NCI-H1417 treated with DMSO at 0.1 percent for 48 hours (cell line): ENCODE measurements at places on chromosomes 4 and X.

GRCh38 chr4:164509951-164510350, 244.0 kb upstream of the SMIM31 start:
- DNase-seq, result no peak

DNA sequence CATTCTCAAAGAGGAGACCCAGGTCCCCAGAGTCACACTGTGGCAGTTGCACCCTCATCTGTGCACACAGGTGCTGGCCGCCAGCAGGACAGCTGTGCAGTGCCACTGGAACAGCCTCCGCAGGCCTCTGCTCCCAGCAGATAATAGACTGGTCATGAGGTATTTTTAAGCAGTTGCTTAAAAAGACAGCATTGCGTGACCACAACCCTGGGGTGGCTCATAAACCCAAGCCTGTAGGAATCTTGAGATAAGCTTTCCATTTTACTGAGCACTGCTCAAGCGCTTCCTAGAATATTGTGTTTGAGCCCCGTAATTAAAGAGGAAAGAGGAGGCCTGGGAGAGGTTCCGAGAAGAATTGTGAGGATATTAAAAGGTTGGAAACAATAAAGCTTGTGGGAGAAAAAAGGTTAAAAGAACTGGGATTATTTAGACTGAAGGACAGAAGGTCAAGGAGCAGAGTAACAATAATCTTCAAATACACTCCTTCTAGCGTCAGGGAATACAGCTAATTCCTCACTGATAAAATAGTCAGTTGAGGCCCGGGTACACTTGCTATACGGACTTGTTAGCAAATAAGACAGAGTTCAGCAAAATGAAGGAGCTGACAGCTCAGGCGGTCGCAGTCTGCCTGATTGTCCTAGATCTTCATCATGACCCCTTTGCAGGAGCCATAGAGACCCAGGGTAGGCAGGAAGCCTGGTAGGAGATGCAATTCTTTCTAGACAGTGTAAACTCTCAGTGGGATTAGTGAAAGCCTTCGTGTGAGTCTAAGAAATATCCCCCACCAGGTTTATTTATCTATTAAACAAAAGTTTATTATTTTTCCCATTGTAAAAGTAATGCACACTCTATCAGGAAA, 86.2 kb upstream of the KIT start:
- no peak for DNase-seq

DNA sequence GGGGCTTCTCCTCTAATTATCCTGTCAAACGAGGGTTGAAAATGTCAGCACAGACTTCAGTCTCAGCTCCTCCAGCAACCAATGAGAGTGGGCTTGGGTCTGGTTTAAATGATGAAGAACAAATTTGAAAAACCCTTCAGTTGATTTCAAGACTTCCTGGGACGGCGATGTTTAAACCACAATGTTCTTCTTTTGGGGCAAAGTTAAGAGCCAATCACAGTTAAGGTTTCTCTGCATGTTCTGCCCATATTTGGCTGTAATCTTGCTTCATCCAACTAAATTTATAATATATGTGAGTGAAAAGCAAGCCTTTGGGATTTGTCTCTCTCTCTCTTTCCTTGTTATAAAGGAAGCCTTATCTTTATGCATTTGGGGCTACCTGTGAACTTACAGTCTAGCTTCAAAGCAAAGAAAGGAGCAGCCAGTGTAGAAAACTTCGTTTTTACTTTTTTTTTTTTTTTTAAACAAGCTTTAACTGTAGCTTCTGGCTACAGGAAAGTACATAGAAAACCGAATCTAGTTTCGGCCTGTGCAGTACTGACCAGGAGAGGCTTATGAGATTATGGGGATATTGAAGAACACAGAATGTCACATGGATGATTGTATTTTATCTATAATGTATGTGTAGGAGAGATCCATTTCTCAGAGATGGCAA, 46.8 kb upstream of the FAM9C start:
- no peak for DNase-seq

DNA sequence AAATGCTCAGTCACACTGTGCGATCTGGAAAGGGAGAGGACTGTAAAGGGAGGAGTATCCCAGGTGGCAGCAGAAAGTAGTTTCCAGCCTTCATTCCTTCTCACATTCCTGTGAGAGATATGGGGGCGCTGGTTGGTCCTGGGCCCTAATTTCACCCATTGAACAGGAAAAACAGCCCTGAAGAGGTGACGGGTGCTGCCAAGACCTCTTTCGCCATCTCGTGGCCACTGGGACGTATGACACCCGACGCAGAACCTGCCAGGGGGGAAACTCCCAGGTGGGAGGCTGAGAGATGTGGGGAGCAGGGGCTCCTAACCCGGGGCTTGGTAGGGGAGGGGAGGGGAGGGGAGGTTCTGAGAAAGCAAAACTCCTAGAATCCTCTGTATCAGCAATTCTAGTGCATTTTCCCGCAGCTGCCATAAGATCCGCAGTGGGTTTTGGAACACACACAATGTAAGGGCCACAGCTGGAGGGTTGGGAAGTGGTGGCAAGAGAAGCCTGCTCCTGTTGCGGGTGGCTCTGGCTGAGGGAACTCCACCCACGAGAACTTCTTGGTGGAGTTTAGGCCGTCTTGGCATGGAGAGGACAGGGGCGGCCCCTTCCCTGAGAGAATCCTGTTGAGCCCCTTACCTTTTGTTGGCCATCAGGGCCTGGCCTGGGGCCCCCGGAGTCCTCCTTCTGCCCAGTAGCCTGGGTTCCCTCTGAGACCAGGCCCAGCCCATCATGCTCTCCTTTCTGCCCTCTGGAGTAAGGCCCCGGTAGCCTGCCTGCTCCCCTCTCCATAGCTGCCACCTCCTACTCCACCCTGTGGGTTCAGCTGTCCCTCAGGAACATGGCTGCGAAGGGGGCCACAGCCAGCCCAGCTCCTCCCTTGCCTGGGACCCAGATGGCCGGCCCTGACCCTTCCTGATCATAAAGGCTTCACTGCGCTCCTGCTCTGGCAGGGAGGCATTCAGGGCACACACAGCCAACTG, 134.1 kb downstream of the OR13H1 start:
- DNase-seq, result no peak

DNA sequence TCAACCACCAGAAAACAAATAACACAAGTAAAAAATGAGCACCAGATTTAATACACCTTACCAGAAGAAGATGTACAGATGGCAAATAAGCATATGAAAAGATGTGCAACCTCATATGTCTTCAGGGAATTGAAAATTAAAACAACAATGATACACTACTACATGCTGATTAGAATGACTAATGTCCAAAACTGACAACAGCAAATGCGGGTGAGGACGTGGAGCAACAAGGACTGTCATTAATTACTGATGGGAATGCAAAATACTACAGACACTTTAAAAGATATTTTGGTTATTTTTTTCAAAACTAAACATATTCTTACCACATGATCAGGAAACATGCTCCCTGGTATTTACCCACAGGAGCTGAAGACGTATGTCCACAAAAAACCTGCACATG, 140.3 kb downstream of the FRYL start:
- no peak for DNase-seq

GRCh38 chrX:154458954-154459778, 1.1 kb downstream of the PLXNA3 start:
- no peak for DNase-seq

- no peak for DNase-seq
Observed at GRCh38 chr4:177938226-177938625, 496.0 kb upstream of the AGA start.

DNA sequence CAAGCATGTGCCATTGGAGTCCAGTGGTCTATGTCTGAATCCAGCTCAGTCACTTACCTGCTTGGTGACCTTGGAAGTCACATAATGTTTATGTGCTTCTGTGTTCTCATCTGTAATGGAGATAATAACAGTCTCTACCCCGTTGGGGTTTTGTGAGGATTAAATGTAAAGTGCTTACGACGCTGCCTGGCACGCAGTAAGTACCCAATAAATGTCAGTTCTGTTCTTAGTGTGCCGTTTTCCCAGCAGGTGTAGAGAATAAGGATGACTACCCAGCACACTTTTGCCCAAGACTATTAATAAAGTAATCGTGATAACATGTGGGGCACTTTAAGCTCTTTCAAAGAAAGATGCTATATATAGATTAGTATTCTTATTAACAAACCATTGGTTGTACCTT, 56.7 kb downstream of the MTM1 start:
- no peak for DNase-seq

- no peak for DNase-seq
Observed at GRCh38 chrX:42973321-42973720, 195.4 kb upstream of the PPP1R2C start.

DNA sequence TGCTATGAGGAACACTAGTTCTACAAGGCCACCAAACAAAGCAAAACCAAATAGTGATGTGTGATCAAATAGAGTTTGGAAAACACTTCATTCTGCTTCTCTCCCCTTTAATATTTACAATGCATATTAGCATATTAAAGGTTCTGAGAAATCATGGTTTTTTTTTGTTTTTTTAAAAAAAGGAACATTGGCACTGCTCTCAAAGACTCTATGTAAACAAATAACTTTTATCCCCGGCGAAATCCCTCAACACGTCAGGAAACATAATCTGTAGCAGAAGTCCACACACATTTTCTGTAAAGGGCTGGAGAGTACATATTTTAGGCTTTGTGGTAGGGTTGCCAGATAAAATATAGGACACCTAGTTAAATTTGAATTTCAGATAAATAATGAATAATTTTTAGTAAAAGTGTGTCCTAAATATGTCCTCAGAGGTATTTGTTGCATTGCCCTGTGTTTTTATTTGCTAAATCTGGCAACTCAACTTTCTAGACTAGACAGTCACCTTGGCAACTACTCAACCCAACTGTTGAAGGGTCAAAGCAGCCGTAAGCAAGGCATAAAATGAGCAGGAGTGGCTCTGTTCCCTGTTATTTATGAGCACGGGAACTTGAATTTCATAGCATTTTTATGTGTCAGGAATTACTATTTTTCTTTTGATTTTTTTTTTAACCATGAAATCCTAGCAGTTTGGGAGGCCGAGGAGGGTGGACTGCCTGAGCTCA, 8.6 kb downstream of the SPATA4 start:
- DNase-seq, result no peak

DNA sequence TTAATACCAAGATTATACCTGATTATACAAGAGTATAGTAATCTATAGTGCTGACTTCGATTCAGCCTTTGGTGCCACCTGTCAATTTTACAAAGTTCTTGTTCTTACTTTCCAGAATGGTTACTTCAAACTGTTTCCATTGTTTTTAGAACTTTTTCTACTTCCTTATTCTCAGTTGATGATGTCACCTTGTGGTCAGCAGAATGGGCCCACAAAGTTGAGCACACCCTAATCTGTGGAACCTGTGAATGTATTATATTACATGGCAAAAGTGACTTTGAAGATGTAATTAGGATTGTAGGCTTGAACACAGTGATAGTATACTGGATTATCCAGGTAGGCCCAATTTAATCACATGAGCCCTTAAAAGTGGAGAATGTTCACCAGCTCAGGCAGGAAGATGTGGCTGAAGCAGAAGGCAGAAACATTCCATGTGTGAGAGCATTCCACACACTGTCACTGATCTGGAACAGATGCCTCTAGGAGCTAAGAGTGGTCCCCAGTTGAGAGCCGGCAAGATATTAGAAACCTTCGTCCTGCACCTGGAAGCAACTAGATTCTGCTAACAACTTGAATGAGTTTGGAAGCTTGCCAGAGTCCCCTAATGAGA, 6.3 kb upstream of the SGMS2 start:
- DNase-seq, result no peak

DNA sequence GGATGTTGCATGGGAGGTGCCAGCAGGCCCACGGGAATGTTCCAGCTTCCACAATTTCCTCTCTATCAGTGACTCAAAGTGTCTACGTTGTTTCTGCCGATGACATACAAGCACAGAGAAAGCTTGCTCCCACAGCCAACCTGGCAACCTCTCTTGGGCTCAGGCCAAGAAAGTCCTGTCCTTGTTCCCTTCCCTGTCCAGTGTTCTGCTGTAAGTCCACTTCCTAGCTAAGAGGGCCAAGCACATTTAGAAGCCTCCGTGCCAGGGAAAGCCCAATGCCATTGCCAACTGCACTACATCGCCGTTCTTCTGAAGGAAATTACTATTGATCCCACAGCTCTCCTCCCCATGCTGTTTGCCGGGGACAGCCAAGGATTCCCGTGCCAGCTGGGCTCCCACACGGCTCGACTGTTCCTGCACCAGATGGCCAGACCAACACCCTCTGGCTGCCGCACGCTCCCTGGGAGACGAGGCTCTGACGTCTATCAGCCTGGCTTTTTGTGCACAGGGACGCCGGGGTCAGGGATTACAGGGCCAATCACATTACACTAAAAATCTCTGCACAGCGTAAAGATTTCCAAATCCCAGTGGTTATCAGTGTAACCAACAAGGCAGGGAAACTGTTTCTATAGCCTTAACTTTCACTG, 284.0 kb downstream of the BCOR start:
- DNase-seq, result no peak

DNA sequence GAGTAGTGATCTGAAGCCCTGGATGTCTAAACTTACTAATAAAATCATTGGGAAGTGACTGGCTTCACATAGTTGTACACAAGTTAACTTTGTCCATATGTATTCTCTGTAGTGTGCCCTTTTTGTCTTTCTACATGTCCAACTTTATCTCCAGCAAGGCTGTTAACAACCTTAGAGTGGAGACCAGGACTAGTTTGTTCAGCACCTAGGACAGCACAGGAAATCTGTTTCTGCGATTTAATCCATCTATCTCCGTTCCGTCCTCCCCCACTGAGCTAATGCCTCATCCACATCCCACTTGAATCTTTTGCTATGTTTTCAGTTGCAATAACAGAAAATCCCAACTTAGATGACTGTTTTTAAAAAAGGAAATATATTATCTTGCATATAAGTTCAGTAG, 3.4 kb upstream of the ARR3 start:
- DNase-seq, result no peak

- DNase-seq, result no peak
Observed at GRCh38 chr4:77193046-77193445, 36.0 kb downstream of the CCNG2 start.

DNA sequence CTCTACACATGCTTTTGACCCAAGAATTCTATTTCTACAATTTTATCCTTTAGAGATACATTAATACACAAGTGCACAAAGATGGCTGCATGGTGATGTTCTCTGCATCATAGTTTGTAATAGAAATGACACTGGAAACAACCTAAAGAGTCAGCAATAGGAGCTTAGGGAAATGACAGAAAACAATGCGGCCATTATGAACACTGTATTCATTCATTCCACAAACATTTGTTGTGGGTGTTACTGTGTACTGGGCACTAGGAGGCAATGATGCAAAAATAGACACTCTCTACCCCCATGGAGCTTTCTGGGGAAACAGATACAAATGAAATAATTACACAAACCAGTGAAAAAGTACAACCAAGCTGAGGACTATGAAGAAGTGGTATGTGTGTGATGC, 32.0 kb downstream of the IDS start:
- no peak for DNase-seq
